Cerebellar nuclear complex (tissue), 1 donor: ENCODE measurements at places on chromosomes 13 and 19.

DNA sequence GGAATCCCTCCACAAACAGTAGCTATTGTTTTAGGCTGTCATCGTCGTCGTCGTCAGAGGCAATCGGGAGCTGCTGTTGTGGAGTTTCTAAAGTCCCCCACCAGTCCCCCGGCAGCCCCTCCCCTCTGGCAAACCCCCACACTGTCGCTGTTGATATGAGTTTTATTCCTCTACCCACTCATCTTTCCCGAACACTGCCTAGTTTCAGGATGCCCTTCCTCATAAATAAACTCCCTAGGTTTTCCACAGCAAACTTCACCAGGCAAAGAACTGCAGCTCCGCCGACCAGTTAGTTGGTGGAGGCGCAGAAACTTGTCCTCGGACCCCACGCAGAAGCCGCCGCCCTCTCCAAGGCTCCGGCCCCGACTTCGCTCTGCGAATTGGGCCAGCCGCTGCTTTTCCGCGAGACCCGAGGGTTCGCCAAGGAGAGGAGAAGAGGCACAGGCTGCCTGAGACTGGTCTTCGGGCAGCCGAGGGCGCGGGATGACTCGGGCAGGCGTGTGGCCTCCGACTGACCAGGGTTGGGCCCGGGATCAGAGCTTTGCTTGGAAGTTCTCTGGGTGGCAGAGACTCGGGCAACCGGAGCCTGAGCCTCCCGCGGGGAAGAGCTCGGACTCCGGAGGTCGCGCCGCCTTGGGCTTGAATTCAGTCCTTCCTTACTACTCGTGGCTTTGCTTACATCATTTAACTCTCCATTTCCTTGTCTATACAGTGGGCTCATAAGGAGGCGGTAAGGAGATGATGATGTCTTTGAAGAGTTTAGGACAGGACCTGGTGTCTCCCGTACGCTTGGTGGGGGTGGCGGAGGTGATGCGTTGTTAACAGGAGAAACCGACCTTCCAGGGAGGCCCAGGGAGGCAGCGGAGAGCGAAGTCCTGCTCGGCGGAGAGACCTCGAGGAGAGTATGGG, 7.9 kb downstream of the PDX1 start:
- no peak for DNase-seq

DNA sequence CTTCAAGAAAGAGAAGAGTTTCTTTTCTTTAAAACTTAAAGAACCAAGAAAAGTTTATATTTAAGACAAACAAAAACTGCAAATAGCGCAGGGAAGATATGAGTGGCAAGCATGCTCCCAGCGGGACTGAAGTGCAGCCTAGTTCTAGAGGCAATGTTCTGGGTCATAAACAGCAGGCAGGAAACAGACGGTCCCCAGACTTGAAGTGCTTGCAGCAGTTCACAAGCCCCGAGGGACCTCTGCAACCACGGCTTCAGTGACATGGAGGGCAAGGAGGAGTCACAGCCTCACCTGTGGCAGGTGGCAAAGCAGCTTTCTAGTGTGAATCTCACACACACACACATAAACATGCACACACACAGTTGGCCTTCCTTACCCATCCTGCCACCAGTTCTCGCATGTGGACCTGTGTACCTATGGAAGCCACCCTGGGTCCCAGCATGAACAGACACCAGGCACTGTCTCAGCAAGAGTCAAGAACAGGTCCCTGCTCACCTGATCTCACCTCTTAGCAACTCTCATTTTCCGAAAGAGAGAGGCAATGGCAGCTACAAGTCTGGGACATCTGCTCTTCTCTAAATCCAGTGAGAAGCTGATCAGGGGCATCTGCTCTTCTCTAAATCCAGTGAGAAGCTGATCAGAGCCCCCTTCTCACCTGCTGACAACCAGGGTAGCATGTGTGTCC, 162.0 kb downstream of the EFNB2 start:
- DNase-seq, result no peak

GRCh38 chr13:29279356-29280254, 315.9 kb downstream of the SLC7A1 start:
- no peak for DNase-seq

GRCh38 chr19:47626238-47626637, 17.3 kb downstream of the BICRA start:
- DNase-seq, result no peak

GRCh38 chr13:61486496-61486895, 70.8 kb upstream of the PCDH20 start:
- DNase-seq, result no peak

DNA sequence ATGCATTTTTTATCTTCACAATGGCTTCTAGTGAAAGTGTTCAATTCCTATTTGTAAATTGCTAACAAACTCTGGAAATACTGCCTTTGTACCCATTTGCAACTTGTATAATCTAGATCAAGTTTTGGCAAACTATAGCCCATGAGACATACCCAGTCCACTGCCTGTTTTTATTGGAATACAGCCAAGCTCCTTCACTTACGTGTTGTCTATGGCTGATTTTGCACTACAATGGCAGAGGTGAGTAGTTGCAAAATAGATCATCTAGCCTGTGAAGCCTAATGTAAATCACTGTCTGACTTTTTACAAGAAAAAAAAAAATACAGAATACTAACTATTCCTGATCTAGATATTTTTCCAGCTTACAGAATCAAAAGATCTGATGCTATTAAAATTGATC, 37.1 kb downstream of the DZIP1 start:
- no peak for DNase-seq

GRCh38 chr19:45515081-45515624, 7.9 kb downstream of the VASP start:
- DNase-seq, result no peak

- no peak for DNase-seq
Observed at GRCh38 chr13:107170270-107170931, 602.5 kb upstream of the ARGLU1 start.

DNA sequence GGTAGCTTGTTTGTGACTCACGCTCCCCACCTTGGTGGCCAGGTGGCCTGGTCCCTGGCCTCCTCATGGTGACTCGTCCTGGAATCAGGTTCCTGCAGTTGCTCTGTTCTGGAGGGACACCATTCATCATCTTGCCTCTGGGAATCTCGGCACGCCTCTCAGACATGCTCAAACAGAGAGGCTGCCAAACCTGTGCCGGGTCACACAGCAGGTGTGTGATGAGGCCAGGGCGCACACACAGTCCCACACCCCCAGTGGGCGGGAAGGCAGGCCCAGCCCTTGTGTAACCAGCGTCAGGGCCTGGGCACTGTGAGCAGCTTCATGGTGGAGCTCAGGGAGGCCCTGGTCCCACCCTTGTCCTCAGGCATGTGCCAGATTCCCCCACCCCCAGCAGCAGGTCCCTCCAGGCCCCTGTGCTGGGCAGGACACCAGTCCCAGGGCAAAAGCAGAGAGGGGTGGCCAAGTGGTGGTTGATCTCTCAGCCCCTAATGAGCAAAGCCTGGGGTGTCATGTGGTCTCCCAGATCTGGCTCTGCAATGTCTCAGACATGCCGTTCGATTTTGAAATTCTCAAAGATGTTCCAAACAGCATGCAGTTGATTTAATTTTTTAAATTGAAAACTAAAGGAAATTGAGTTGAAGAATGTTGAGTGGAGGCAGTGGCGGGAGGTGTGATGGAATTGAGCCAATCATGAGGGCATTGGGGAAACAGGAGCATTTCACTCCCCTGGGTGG, 12.1 kb downstream of the CEBPA start:
- no peak for DNase-seq

DNA sequence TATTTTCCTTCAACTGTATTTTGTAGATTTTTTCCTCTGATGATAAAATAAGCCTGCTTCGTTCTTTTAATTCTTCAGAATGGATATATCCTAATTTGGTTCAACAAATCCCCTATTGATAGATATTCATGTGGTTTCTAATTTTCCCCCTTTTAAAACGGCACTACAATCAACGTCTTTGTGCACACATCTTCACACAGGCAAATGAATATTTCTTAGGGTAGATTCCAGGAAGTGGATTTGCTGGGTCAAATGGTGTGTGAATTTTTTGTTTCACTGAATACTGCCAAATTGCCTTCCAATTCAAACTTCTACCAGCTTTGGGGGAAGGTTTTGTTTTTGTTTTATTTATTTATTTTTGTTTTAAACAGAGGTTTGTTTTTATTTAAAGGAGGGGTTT, 287.2 kb downstream of the FOXO1 start:
- DNase-seq, result no peak

DNA sequence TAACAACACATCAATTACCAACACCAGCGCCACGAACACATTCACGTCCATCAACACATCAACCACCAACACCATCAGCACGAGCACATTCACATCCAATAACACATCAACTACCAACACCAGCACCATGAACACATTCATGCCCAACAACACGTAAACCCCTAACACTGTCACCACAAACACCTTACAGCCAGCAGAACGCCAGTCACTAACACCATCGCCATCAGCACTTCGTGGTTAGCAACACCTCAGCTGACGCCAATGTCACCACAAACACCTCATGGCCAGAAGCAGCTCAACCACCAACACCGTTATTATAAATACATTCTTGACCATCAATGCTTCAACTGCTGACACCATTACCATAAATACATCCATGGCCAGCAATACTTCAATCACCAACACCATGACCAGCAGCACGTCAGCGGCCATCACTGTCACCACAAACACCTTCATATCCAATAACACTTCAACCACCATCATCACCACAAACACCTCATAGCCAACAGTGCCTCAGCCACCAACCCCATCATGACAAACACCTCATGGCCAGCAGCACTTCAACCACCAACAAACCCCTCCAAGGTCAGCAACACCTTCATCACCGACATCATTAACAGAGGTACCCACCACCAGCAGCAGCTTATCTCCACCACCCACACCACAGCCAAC, 9.4 kb downstream of the FCER2 start:
- no peak for DNase-seq

GRCh38 chr13:93881411-93881810, 598.1 kb downstream of the DCT start:
- no peak for DNase-seq

- no peak for DNase-seq
Observed at GRCh38 chr13:29171244-29171643, 351.1 kb downstream of the MTUS2 start.

GRCh38 chr13:51562011-51562671, 22.1 kb upstream of the WDFY2 start:
- no peak for DNase-seq

GRCh38 chr19:16402041-16402440, 69.7 kb downstream of the EPS15L1 start:
- no peak for DNase-seq

GRCh38 chr13:27954406-27954851, 14.7 kb downstream of the CDX2 start:
- DNase-seq, result no peak

- DNase-seq, result no peak
Observed at GRCh38 chr13:41547251-41548000, 90.1 kb downstream of the RGCC start.

DNA sequence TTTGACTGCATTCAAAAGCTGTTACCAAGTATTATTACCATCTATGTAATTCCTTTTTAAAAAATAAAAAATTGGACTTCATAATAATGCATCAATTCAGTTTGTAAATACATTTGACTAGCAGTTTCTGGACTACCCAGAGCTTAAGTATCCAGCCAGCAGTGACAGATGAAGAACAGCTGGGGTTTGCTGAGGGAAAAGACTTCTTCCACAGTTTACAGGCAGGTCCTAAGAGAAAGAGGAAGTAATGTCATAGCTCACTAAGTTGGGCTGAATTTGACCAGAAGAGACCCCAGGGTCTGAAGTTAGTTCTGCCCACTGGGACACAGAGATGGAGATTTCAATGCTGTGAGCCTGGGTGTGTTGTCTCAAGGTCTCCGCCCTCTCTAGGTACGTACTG, 96.4 kb downstream of the MBNL2 start:
- no peak for DNase-seq

- no peak for DNase-seq
Observed at GRCh38 chr13:91369441-91369831, 21.9 kb downstream of the MIR17HG start.

DNA sequence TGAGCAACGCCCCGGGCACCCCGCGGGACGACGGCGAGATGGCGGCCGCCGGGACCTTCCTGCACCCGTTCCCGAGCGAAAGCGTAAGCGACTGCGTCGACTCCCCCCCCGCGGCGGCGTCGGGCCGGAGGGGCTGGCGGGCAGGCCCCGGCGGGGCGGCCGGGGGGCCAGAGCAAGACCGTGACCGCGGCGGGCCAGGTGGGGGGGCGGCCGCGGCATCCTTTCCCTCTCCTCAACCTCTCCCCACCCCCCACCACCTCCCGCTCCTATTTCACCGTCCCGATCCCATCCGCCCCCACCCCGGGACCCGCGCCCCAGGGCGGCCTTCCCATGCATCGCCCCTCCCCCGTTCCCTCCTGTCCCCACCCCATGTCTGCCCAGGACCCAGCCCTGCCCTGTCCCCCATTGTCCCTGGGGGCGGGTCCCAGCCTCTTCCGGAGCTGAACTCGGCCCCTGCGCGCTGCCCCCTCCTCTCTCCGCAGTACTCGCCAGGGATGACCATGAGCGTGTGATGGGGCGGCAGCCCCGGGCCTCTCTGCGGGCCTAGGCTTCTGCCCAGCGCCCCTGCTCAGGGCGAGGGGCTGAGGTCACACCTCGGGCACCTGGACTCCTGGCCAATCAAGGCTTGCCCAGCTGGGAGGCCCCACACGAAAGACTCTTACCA, 4.1 kb downstream of the ISYNA1 start:
- no peak for DNase-seq

DNA sequence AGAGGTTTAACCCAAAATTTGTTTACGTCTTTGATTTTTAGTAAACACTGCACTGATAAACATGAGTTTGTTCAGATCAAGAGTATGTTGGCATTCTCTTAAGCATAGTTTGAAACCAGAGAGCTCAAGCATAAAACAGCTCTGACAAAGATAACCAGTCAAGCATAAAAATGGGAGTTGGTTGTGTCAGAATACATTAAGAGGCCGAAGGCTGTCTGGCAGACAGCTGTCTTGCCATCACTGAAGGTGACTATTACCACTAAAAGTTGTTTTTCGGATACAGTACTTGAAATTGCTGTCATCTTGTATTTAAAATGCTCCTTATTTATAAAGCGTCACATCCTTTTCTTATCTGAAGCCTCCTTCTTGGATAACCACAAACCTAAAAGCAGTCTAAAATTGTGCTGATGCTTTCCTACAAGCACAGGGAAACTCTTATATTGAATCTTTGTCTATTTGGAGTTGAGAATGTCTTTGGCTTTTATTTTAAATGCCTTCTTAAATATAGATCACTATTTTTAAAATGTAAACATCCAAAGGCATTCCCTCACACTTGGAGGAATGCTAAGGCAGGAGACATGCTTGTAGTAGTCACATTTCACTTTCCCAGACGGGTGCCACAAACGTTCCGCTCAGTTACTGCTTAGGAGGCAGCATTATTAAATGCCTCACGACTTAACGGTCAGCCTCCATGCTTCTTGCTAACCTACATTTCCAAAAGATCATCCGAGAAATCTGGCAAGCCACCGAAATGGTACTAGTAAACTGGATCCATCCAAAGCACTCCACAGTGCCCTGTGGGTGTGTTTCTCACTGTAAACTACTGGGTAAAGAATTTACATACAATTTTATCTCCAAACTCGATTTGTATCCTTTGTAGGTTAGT, 1.5 kb downstream of the SMAD9 start:
- no peak for DNase-seq

GRCh38 chr19:45347570-45348366, 7.2 kb downstream of the KLC3 start:
- DNase-seq, result no peak
